CD4-positive, alpha-beta memory T cell (primary cell): ENCODE measurements at places on chromosomes 1 and 21.
A peak's percentile ranks its signal among the peaks of the same experiment; 100 is the strongest.

GRCh38 chr1:88401313-88401712, 282.8 kb upstream of the PKN2 start:
- no peak for DNase-seq

GRCh38 chr1:2639203-2639602, 6.4 kb upstream of the MMEL1 start:
- DNase-seq = no peak

- no peak for DNase-seq
Measured at GRCh38 chr21:44052071-44052829, 40.1 kb downstream of the TRAPPC10 start.

- DNase-seq = no peak
Measured at GRCh38 chr1:243301059-243301458, 45.2 kb downstream of the SDCCAG8 start.

DNA sequence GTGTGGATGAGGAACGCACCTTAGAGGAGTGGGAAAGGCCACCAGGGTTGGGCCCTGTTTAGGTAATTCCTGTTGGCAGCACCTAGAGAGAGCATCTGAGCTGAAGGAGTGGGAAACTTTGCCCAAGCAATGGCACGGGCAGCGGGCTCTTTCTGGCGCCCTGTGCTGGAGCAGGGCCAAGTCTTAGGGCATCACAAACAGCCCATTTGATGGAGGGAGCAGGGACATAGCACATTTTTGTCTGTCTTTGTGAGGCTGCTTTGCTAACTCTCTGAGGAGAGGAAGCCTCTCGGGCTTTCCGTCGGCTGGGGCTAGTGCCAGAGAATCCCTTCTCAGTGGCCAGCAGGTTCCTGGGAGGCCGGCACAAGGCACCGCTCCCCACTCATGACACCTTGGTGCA, 22.5 kb upstream of the CNTN2 start:
- no peak for DNase-seq

- peak; percentile 49 for DNase-seq
Measured at GRCh38 chr1:24929398-24930259, 447 bp downstream of the RUNX3 start.

GRCh38 chr1:46102769-46103476, 29.5 kb downstream of the PIK3R3 start:
- DNase-seq = no peak

- no peak for DNase-seq
Measured at GRCh38 chr1:230807561-230808280, 60.5 kb downstream of the CAPN9 start.

DNA sequence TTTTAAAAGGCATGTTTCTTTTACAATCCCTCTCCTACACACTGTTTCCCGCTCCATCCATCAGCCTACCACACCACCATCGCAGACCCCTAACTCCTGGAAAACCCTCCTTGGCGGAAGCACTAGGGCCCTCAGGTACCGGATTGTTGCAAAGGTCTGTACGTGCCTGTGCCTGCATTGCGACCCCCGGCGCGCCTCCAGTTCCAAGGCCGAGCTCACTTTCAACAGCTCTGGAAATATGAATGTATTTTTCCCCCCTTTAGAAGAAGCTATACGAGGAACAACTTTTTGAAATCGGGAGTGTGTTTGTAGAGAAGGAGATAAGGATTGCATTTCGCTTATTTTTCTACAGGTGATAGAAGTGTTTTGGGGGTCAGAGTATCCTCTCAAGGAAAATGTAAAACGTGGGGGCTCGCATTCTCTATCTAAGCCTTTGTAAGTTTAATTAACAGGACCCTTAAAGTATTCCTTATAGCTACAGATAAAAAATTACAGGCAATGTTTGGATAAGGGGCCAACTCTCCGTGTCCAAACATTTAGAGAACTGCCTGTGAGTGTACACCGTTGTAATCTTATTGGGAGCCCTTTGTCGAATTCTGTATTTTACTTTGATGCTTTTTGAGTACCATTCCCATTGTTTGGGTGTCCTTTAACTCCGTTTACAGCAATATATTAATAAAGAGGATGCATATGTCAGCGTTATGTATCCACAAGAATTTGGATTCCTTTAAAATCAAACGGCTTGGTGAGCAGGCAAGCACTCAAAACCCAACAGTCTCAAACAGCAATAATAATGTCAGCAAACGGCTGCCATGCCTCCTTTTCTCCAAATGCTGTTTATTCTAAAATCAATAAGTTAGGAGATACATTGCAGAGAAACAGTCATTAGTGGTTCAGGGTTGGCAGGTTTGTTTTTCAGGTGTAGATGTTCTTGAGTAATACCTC, 5.9 kb downstream of the PRRX1 start:
- no peak for DNase-seq

GRCh38 chr1:102970496-102971078, 137.7 kb downstream of the COL11A1 start:
- DNase-seq = no peak

GRCh38 chr1:33163621-33164519, 18.0 kb downstream of the TRIM62 start:
- no peak for DNase-seq
